ENCODE measurements at places on chromosomes 5 and 9. TPM values are rescaled to one million over a fixed set of nuclear protein-coding genes. Genes with fewer than 3 reads are reported as not detected.

TRPM3 gene
- not detected for total RNA-seq

NPDC1 gene
- 83.0 TPM for total RNA-seq

PDE6A gene
- 0.15 TPM for total RNA-seq

PRR16 gene
- not detected for total RNA-seq

ASTN2 gene
- total RNA-seq: 5.8 TPM

ASPN gene
- not detected for total RNA-seq

GABRP gene
- total RNA-seq: not detected

SLC23A1 gene
- total RNA-seq: 1.5 TPM

TAS2R1 gene
- not detected for total RNA-seq

FOXD4L6 gene
- total RNA-seq: not detected

SOWAHA gene
- 0.15 TPM for total RNA-seq

IL7R gene
- total RNA-seq: 1.0 TPM

TLX3 gene
- not detected for total RNA-seq

RNF44 gene
- 47.4 TPM for total RNA-seq

C7 gene
- total RNA-seq: not detected

PCDHGA8 gene
- total RNA-seq: not detected

GZMA gene
- not detected for total RNA-seq

PLPP7 gene
- total RNA-seq: not detected

STC2 gene
- 104 TPM for total RNA-seq

ADRB2 gene
- total RNA-seq: 0.61 TPM

ADGRD2 gene
- not detected for total RNA-seq

NEUROG1 gene
- total RNA-seq: not detected

RETREG1 gene
- 3.0 TPM for total RNA-seq

DAP gene
- total RNA-seq: 65.4 TPM

AFAP1L1 gene
- 5.2 TPM for total RNA-seq

LCN1 gene
- not detected for total RNA-seq

DEPDC1B gene
- 19.2 TPM for total RNA-seq

GPRIN1 gene
- total RNA-seq: 10.3 TPM

PCDHB8 gene
- total RNA-seq: 0.25 TPM

MSMP gene
- not detected for total RNA-seq

ANKHD1 gene
- total RNA-seq: 54.6 TPM

SLC6A7 gene
- 0.02 TPM for total RNA-seq

ZDHHC11B gene
- 1.2 TPM for total RNA-seq

IL9 gene
- total RNA-seq: not detected

RARS1 gene
- 101 TPM for total RNA-seq

NFIB gene
- 12.8 TPM for total RNA-seq

ZNF300 gene
- total RNA-seq: 3.0 TPM

IFNK gene
- total RNA-seq: not detected

LRRTM2 gene
- not detected for total RNA-seq

DRD1 gene
- total RNA-seq: 0.77 TPM

GPX8 gene
- 49.4 TPM for total RNA-seq

FRRS1L gene
- total RNA-seq: 0.15 TPM

TMOD1 gene
- total RNA-seq: 3.0 TPM

NSA2 gene
- total RNA-seq: 127 TPM

SELENOP gene
- total RNA-seq: 0.10 TPM

ARHGAP26 gene
- total RNA-seq: 10.0 TPM

WDR38 gene
- total RNA-seq: not detected

FOXD4L4 gene
- total RNA-seq: not detected

DPYSL3 gene
- 18.6 TPM for total RNA-seq

APBA1 gene
- 0.47 TPM for total RNA-seq

FYB1 gene
- 17.1 TPM for total RNA-seq

AJM1 gene
- total RNA-seq: 3.5 TPM

MAP1B gene
- 45.2 TPM for total RNA-seq

PGM5 gene
- not detected for total RNA-seq
